Retina (tissue), 1 donor: ENCODE measurements at places on chromosomes 6 and 20.
A peak's percentile ranks its signal among the peaks of the same experiment; 100 is the strongest.

GRCh38 chr6:7469696-7470095 is 71.8 kb upstream of the DSP start:
- DNase-seq, result no peak

DNA sequence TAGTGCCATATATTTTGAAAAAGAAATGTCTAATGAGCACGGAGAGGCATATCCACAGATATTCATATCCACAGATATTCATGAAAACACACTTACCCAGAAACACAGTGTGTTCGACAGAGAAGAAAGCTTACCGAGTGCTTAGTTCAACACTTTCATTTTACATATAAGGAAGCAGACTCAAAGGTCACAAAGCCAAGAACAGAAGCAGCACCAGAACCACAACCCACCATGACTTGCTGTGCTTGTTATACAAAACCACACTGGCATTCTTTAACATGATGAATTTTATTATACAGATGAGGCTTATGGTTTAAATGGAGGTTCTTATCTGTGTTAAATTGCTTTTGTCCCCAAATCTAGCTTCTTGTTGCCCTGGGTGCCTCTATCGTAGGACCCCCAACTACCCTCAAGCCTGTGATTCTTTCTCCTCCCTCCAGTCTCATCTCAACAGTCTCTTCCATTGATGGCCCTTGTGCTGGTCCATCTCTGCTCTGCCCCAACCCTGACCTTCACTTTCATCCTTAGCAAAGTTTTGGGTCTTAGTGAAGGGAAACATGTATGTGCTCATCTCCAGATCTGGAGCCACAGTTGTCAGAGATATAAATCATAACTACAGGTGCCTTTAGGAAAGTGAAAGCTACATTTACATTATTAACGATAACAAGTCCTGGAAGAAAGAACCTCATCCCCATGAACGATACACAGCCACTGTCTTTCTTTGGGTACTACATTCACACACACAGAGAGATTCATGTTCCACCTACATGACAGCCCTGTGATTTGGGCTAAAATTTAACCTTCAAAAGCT is 40.0 kb downstream of the SF3B5 start:
- DNase-seq, result no peak

DNA sequence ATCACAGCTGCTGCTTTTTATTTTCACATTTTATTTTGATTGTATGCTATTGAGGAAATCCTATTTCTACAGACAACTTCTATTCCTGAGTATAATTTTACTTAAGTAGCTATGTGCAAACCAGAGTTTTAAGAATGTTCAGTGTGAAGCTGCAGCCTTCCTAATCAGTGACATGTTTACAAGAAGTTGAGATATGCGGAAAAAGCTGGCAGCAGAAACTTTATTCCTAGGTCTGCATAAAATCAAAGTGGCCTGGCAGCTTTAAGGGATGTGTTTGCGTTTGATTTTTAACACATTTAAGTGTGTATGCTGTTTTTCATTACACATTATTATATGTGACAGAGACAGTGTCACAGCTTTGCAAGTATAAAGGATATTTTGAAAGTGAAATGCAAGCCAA is 26.3 kb downstream of the MAPK14 start:
- no peak for DNase-seq

DNA sequence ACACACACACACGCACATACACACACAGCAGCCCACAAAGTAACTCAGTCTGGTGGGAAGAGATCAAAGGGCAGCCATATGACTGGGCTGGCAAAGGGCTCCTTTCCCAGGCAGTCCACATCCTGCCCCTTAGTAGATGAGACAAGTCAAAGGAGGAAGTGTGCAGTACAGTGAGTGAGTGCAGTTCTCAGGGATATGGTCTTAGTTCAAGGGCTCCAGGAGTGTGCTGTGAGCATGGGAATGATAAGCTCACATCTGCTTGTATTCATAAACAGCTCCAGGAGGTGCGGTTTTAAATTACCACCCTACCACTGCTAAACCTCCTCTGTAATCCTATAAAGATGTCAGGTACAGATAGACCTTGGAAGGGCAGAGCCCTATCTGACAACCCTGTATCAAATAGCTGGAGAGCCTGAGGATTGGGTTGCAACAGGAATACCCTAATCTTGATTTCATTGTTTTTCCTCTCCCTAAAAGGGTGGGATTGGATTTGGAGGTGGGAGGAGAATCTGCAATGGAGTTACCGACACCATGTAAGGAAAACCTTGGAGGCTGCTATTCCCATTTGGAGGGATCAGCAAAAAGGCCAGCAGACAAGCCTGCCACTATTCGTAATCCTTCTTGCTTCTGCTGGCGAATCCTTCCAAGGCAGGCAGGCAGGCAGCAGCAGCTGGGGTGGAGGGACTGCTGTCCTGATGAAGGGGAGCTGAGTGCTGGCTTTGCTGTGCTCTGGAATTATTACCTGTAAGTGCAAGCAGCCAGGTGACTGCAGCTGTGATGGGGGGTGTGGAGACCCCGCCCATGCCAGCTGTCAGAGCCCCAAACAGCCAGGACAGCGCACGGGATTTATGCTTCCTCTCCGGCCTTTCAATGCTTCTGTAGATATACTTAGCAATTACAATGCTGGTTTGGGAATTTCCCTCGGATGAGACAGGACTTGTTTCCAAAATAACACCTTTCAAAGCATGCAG is 342.7 kb downstream of the PRL start:
- DNase-seq, result no peak

- no peak for DNase-seq
Observed at GRCh38 chr20:31803552-31804291, 15.4 kb upstream of the MYLK2 start.

- DNase-seq, result no peak
Observed at GRCh38 chr6:111710911-111711310, 105.2 kb upstream of the TRAF3IP2 start.

DNA sequence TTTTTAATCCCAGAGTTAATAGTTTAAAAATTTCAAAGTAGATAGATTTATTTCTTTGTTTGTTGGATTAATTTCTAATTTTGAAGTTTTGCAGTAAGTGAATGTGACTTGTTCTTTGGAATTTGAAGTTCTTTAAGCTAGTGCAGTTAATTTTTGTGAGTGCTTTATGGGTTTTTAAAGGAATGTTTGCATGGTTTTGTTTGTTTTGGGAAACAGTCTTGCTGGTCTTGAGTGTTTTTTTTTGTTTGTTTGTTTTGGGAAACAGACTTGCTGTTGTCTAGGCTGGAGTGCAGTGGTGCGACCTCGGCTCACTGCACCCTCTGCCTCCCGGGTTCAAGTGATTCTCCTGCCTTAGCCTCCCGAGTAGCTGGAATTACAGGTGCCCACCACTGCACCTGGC is 9.5 kb downstream of the PANK2 start:
- DNase-seq, result no peak

DNA sequence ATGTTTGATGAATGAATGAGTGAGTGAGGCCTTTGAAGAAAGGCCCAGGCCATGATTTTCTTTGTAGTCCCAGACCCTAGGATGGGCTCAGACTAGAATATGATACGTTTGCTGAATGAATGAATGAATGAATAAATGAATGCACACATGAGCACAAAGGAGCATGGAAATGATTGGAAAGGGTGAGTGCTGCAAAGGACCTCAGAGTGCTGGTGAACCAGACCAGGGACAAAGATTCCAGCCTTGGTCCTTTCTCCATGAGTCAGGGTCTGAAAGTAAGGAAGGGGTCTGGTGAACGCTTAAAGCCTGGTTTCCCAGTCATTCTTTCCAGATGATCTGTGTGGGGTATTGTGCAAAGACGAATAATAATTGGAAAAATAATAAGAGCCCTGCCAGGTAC is 40.0 kb upstream of the MRPS18A start:
- DNase-seq, result no peak

DNA sequence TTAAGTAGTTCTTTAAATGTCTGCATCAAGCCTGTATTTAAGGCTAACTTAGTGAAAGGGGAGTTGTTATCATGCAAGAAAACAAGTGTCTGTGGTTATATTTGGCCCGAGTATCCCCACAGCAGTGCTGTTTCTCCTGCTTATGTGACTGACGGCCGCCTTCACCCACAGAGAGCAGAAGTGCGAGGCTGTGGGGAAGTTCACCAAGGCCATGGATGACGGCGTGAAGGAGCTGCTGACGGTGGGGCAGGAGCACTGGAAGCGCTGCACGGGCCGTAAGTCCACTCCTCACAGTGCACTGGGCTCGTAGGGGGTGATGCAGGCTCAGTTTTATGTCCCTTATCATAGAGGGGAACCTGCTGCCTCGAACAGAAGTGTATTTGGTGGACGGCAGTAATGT is 53.2 kb upstream of the SYNJ2 start:
- no peak for DNase-seq

DNA sequence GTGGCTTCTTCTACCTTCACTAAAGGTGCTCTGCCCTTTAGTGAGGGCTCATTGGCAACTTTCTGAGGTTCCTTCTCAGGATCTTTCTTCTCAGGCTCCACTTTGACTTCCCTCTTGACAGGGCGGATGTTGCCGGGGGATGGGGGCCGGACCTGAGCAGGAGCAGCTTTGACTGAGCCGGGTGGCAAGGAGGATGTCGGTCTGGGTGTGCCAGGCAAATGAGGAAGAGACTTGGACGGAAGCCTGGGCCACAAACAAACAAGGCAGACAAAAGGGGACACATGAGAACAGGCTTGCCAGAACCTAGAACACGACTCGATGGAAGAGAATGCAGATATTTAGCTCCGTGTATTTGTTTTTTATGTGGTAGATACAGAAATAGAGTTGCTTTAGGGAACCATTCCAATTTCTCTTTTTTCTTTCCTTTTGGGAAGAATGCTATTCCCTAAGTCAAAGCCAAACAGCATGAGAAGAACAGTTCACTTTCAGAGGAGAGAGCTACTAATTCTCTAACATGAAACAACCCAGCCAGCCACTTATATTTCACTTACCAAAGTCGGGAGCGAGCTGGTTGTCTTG is 76.2 kb upstream of the BCLAF1 start:
- DNase-seq, result no peak

DNA sequence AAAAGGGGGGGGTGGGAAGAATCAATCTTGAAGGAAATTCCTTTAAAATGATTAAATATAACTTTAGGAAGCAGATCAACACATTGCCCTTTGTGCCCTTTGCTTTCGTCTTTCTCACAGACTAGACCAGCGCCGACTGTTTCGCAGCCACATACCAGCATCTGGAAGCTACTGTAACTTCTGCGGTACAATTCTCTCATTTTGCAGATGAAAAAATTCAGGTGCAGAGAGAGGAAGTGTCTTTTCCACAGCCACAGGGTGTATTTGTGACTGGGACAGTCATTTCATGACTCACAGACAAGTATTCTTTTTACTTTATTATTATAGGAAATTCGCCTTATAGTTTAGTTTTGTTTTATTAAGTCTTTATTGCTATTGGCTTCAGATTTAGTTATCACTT is 84.2 kb downstream of the UST start:
- no peak for DNase-seq

- no peak for DNase-seq
Observed at GRCh38 chr20:3563133-3563532, 92.3 kb downstream of the ATRN start.

- peak; percentile 49 for DNase-seq
Observed at GRCh38 chr6:150881911-150882481, 16.5 kb downstream of the MTHFD1L start.

DNA sequence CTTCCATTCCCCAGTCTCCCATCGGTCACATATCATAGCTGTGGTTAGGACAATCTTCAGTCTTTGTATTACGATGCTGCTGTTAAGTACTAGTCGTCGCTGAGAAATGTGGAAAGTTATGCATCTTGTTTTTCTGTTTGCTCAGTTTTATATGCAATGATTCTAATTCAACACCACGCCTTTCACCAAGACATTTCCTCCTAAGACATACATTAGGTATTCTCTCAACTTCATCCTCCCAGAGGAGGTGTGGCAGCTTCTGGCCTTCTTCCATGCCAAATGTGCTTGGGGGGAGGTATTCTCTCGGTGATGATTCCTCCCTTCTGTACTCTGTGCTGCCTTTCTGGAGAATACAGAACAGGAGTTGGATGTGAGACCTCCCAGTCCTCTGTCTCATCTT is 66.1 kb downstream of the B4GALT5 start:
- no peak for DNase-seq

- DNase-seq, result no peak
Observed at GRCh38 chr6:156729248-156729647, 47.9 kb upstream of the ARID1B start.

DNA sequence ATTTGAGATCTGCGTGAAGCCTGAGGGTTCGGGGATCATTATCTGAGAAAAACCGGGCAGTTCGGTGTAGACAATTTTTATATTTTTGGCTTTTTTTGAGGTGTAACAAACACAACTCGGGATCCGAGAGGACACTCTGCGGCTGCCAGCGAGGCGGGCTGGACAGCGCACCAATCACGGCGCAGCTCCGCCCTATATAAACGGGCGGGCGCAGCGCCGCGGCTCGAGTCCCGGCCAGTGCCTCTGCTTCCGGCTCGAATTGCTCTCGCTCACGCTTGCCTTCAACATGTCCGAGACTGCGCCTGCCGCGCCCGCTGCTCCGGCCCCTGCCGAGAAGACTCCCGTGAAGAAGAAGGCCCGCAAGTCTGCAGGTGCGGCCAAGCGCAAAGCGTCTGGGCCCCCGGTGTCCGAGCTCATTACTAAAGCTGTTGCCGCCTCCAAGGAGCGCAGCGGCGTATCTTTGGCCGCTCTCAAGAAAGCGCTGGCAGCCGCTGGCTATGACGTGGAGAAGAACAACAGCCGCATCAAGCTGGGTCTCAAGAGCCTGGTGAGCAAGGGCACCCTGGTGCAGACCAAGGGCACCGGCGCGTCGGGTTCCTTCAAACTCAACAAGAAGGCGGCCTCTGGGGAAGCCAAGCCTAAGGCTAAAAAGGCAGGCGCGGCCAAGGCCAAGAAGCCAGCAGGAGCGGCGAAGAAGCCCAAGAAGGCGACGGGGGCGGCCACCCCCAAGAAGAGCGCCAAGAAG is 69.0 kb downstream of the HFE start:
- DNase-seq, result peak; percentile 98
